ENCODE measurements at places on chromosomes 4 and X. TPM values are rescaled to one million over a fixed set of nuclear protein-coding genes. Genes with fewer than 3 reads are reported as not detected.

TAF1 gene
- total RNA-seq, result 49.6 TPM

USP17L13 gene
- total RNA-seq, result not detected

GABRG1 gene
- 0.59 TPM for total RNA-seq

POU3F4 gene
- not detected for total RNA-seq

- no peak for DNase-seq
Observed at GRCh38 chr4:112448306-112449132, 67.5 kb downstream of the NEUROG2 start.

- DNase-seq, result no peak
Observed at GRCh38 chrX:46407036-46407752, 138.0 kb downstream of the ZNF674 start.

DNA sequence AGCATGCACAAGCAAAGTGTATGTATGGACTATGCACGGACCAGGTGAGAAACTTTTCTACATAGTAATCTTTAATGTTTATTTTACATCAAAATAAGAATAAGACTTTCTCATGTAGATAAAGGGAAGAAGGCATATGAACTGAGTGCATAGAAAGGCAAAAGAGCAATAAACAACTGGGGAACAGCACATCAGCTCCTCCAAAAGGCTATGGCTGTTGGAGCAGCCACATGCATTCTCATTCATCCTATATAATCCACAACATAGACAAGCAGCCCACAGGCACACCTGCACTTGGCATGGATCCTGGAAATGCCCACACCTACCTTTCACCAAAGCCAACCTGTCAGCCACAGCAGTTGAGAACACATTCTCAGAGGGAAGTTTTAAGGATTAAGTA lies 586.9 kb upstream of the INTU start:
- DNase-seq, result no peak

DNA sequence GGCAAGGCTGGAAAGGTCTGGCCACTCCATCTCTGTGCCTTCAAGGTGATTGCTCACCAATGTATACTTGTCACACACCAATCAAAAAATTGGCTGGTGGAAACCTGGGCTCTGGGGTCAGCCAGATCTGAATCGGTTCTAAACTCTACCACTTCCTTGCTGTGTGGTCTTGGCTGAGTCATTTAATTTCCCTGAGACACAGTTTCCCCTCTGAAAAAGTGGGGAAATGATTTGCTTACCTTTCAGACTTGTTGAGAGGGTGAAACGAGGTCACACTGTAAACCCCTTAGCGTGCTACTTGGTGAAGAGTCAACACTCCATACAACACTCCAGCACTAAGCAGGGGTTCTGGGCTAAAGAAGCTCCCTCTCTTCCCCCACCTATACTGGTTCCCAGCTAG lies 252.3 kb upstream of the ZIC3 start:
- no peak for DNase-seq

- DNase-seq, result no peak
Observed at GRCh38 chr4:177986236-177986635, 544.0 kb upstream of the AGA start.

DNA sequence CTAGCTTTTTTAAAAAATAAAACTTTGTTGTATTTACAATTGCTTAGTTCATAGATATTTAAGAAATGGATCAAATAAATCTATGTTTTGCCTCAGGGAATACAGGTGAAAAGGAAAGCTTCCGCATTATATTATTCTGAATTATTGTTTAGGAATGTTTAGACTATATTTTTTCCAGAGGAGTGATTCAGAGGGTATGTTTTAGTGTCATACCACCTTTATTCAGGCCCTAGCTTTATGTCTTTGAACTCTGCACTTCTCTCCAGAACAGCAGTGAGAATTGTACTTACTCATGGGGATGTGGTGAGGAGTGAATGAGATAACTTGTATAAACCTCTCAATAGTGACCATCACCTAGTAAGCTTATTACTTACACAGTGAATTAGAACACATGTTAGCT lies 14.0 kb downstream of the SLIT2 start:
- DNase-seq, result no peak

DNA sequence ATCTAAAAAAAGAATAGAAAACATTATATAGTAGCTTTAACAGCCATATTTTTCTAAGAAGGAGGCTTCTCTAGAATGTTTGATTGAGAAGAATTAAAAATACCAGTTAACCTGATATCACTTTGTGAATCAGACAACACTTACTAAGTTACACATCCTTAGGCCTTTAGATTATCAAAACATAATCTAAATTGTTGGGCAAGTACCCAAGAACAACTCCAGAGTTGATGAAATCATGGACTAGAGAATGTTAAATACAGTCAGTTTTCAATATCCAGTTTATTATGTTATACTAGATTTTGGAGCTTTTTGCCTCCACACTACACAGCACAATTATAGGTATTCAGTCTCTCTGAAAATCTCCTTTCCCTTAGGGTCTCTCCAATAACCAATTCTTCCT lies 39.6 kb downstream of the ARL13A start:
- no peak for DNase-seq

- no peak for DNase-seq
Observed at GRCh38 chr4:41645728-41646390, 102.7 kb downstream of the PHOX2B start.

DNA sequence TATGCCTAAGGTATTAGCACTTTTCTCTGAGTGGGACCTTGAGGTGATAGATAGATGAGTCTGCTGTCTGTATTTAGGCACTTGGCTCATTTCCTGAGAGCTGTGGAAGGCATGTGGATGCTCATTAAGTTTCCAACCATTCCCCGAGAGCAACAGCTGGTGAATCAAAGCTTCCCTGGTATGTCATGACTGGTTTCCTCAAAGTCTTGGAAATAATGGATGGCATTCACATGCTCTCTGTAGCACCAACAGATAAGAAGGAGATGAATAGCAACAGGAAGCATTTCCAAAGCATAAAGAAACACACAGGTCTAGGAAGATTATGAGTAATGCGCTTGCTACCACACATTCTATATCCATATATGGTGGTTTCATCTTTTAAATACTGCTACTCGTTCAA lies 118.3 kb upstream of the ETNPPL start:
- DNase-seq, result no peak

DNA sequence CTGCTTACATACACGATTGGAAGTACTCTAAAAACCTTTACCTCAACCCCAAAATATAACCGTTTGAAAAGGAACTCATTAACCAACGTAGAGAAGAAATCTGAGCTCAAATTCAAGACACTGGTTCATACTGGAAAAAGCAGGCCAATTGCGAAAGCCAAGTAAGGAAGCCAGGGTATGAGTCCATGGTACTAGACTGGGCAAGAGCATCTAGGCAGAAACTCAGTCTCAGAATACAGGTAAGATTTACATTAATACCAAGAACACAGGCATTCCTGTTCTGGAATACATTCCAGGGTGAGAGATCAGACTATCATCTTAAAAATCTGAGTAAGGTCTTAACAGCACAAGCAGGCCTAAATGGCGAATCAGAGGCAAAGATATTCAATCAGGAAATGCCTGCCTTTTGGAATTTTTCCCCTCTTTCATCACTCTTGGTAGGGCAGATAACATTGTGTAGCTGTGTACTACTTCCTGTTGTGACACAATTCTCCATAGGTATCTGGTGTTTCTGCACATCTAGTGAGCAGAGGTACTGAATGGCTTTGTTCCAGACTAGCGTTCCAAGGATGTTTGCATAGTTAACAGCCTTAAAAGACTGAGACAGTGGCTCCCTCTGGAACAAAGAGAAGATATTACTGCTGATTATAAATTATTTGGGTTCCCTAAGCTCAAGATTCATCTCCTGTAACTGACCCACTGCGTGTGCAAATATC lies 311.3 kb downstream of the PCDH19 start:
- DNase-seq, result no peak

DNA sequence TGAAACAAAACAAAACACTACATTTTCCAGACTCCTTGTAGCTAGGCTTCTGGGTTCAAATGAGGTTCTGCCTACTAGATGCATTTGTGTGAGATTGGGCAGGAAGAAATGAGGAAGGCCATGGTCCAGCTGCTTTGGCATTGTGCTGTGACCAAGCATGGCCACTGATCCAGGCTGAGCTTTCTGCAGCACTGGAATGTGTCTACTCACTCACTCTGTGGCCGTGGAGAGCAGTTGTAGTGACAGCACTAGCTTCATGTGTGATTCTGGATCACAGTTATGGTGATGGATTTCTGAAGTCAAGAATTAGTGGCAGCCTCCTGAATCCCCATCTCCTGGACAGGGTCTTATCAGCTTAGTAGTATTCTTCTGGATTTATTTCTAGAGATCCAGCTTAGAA lies 358.9 kb downstream of the GPAT3 start:
- DNase-seq, result no peak

DNA sequence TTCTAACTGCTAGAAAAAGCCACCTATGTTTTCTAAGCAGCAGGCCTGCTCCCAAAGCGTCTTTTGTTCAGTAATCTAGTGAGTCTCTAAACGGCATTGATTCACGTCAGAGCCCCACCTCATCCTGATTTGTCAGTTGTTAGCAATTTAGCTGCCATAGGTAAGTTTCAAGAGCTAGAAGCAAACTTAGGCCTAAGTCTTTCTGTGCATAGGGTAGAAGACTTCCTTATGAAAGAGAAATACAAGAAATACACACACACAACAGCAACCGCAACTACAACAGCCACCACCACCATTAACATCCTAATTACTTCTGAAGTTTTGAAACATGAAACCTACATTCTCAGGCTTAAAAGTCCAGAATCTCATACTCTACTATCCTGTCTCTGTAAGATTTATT lies 531.1 kb upstream of the SPANXN1 start:
- no peak for DNase-seq

GRCh38 chr4:84389406-84389805 lies 109.7 kb downstream of the NKX6-1 start:
- no peak for DNase-seq

DNA sequence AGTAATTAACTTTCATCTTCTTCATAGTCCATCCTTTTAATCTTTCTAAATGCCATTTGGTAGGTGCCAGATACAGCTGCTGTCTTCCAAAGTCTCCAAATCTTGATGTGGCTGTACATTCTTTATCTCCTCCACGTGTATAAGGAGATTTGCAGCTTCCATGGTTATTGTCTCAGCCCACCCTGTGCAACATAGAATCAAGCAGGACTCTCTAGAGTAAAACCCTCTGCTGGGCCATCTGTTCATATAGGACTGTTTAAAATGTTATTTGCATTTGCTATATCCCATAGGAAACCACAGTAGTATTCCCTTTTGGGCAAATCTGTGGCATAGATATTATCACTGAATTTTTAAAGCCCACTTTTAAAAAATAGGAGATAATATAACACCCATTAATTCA lies 527.2 kb upstream of the EPHA5 start:
- DNase-seq, result no peak

- no peak for DNase-seq
Observed at GRCh38 chr4:120071192-120071795, 4.6 kb upstream of the MAD2L1 start.

DNA sequence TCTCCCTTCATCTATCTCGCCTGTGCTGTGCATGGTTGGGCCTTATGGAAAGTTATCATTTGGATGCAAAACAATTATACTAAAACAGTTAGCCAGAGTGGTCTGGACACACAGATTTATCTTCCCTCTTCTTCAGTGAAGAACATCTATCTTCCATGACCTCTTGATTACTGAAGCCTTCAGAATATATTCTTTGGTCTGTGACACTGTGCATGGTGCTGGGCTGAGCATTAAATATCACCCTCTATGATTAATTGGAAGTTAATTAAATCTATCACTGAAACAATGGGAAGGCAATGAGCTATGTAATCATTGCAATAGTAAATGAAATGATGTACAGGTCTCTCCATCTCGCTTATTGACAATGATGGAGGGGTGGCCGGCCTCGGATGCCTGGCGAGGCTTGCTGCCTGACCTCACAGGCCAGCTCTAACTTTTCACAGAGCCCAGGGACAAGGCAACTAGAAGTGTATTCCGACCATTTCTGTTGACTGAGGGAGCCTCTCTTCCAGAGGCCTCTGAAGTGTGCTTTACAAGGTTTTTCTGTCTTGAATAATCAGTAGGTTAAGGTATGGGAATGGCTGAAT lies 186.6 kb downstream of the NKX6-1 start:
- no peak for DNase-seq

Data from tibial nerve (tissue), 4 donors.